ENCODE measurements at places on chromosomes 6 and 20.

DNA sequence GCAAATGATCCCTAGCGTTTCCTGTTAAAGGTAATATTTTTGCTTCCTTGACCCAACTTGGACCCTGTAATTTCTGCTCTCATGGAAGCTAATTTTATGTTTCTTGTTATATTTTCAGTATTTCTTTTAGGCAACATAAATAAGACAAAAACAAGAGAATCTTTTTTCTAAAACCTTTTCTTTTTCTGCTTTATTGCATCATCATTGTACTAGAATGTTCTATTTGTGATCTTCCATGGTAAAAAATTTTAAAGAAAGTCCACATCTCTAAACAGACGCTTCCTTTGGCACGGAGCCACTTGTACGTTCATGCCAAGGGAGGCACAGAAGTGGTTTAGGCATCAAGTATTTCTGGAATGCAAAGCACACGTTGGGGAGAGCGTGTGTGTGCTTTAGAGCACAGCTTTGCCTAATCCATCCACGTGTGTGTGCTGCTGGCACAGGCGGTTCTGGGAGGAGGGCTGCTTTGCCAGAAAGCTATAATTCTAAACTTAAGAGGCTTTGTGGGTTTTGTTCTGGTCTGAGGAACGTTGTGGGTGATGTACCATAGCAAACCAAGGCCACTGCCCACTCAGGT is 98.3 kb downstream of the SASH1 start:
- no peak for DNase-seq

GRCh38 chr6:137112067-137112355 is 61.4 kb downstream of the IL22RA2 start:
- DNase-seq = no peak

DNA sequence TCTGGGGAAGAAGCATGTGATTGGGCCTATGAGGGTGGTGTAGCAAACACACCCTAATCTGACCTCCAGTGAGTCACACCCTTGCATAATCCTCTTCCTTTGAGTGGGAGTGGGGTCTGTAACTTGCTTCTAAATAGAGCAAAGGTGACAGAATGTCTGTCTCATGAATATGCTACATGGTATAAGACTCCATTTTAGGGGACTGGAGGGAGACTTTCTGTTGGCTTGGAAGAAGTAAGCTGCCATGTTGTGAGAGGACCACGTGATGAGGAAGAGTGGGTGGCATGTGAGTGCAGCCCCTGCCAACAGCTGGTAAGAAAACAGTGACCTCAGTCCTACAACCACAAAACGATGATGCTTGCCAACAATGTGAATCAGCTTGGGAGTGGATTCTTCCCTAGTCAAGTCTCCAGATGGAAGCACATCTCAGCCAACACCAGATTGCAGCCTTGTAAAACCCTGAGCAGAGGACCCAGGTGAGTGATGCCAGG is 3.7 kb downstream of the AK9 start:
- DNase-seq = no peak

- DNase-seq = no peak
These were observed 87.6 kb downstream of the BMP2 start for GRCh38 chr20:6855104-6855503.

Measured in activated naive CD4-positive, alpha-beta T cell treated with anti-CD3 and anti-CD28 coated beads, Interleukin-2, amount 10 ng/mL, durations not matched to agents 7 days and 5 days (primary cell).